SK-N-MC (cell line): ENCODE measurements at places on chromosomes 6 and 20.

DNA sequence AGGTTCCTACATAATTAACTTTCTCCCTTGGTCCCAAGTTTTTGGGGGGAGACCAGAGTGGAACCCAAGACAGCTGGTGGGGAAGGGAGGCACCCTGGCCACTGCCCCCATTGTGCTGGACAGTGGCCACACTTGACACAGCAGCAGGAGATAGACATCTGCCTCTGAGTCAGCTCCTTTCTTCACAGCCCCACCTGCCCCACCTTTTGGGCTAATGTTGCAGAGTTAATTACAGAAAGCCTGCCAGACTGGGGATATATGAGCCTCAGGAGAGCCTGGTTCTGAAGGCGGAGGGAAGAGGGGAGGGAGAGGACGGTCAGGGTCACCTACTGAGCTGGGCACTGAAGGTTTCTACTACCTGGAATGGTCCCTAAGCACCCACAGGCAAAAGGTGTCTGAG is 50.6 kb downstream of the MAFB start:
- DNase-seq: no peak

DNA sequence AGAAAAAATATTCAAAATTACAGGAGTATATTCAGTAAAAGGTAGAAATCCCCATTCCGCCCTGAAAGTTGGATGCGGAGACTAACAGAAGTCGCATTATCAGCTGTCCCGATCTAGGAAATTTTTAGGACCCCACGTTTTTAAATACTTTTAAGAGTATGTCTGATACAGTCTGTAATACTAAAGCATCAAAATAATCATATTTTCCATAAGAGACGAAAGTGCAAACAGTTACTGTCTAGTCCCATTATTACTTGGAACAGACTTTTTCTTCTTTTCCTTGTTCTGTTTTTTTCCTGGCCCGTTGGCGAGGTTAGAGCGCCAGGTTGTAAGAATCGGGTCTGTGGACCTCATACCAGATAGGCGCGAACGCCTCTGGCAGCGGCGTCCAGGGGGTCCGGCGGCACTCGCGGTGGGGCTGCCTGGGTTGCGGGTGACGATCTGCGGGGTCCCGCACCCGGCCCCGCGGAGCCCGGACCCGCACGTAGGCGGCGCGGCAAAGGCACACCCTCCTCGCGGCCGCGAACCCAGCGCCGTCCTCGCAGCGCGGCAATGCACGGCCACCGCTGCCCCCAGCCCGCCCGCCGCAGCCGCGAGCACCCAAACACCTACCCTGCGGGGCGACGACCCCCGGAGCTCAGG is 460 bp downstream of the PLAGL1 start:
- no peak for DNase-seq

DNA sequence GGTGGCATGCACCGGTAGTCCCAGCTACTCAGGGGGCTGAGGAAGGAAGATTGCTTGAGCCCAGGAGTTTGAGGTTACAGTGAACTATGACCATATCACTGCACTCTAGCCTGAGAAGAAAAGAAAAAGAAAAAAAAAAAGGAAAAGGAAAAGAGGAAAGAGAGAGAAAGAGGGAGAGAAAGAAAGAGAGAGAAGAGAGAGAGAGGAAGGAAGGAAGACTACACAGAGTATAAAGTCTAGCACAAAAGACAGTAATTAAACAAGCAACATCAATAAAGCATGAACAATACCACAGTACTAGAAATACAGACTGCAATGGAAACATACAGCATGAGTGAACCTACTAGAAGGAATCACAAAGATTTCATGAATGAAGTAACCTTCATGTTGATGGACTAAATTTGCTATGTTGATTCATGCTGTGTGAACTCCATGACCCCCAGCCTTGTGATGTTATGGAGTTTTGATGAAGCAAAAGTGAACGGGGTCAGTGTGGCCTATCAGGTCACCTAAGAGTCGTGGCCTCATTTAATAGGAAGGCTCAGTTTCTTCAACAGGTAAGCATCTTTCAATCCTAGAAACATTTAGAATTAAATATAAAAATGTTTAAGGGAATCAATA is 57.6 kb downstream of the NUDT3 start:
- no peak for DNase-seq

GRCh38 chr20:37907677-37908401 is 4.9 kb downstream of the VSTM2L start:
- no peak for DNase-seq

DNA sequence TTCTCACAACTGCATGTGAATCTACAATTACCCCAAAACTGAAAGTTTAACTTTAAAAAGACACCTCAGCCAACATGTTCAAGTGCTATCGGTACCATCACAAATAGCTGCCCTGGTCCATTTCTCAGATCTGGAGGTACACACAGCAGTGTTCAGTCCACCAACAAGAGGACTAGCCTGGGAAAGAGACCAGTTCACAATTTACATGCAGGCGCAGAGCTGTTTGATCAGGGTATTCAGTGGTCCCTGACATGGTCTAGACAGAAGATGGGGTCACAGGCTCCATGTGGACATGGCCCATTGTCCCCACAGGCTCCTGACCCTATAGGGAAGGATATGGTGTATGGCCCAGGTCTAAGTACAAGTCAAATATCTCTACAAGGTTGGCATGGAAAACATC is 15.6 kb upstream of the TGM6 start:
- no peak for DNase-seq

DNA sequence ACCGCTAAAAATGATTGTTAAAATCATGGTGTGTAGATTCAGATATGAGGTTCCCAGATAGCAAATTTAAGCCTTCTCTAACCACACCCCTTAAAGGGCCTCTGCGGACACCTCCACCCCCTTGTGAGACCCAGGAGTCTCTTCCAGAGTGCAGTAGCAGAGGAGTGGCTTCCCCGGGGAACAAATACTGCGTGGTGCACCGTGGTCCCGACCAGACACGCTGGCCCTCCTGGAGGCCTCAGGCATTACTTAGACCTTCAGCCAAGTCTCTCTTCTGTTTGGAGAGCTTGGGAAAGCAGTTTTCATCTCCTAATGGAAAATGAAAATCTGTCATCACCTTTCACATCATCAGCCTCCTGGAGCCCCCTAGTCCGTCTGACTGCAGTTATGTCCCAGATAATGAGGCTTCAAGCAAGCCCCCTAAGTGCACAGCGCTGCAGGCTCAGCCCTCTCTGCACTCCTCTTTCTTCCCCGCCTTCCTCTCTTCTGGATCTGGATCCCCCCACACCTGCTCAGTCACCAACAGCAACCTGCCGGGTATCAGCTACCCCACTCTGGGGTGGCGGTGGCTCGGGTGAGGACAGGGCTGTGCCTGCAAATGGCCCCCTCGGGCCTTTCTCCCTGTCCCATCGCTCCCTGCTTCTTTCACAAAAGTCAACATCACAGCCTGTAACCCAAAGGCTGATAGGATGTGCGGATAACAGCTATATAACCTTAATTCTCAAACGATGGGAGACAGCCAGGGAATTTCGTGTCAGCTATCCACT is 58.8 kb upstream of the TAGAP start:
- DNase-seq: no peak

- no peak for DNase-seq
Observed at GRCh38 chr6:150576651-150577226, 22.9 kb upstream of the PLEKHG1 start.

DNA sequence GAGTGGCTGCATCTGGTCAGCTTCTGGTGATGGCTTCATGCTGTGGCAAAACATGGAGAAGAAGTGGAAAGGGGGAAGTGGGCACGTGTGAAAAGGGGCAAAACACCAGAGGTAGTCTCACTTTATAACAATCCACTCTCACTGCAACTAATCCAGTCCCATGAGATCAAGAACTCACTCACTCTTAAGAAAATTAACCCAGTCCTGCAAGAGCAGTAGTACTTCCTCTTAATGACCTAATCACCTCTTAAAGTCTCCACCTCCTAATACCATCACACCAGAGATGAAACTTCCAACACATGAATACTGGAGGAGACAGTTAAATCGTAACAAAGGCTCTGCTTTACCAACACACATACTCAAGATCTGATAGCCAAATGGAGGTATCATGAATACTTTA is 152.6 kb downstream of the THEMIS start:
- DNase-seq: no peak

- DNase-seq: no peak
Observed at GRCh38 chr20:35284992-35285805, 627 bp upstream of the EIF6 start.

- no peak for DNase-seq
Observed at GRCh38 chr6:136923116-136923953, 1.2 kb downstream of the SLC35D3 start.

- no peak for DNase-seq
Observed at GRCh38 chr20:2164966-2165365, 63.3 kb downstream of the STK35 start.

DNA sequence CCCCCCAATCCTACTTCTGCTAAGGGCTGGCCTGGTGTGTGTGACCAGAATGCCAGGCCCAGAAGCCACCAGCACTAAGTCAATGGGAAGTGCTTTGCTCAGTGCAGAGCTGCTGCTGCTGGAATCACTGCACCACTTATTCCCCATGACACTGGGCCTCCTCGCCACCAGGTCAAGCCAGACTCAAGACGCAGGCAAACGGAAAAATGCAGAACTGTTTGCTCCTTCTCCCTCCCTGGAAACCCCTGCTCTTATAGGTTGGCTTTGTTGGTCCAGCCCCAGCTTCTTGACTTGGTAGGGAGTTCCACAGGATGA is 121.9 kb downstream of the PHACTR3 start:
- DNase-seq: no peak

DNA sequence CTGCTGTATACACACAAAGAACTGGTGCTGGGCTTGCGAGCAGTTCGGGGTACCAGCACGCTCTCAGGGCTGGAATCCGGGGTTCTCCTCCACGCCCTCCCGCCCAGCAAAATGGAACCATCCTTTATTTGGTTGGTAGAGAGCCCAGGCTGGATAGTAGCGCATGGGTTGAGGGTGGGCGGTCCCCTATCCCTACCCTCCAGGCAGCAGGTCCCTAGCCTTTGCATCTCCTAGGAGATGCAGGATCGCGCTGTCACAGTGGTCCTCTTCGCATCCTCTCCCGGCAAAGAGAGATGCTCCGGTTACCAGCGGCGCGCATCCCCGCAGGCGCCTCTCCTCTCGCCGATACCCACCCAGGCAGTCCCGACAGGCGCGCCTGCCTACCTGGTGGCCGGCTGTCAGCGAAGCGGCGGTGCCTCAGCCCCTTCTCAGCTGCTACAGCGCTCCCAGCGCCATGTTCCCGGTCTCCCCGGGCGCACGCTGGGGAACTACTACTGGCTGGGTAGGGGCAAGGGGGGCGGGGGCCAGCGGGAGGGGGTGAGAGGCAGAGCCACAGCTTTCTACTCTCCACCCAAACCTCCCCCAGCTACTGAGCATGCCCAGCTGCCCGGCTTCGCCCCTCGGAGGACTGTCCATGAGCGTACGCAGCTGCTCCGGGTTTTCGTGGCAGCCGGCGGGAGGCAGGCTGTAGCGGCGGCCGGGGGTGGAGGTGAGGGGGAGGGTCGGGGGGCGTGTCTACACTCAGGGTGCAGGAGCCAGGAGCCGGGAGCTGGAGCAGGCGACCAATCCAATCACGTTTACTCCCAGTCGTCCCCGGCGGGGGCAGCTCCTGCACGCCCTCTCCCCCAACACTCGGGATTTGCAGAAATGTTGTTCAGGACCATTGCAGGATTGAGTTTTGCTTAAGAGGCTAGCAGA is at the start of gene PAK5:
Gene PAK5 (minus strand): TSS at position 699 of the 918 bp plus-strand sequence. CDS start 194,748 bp downstream, outside the sequence.
- no peak for DNase-seq

DNA sequence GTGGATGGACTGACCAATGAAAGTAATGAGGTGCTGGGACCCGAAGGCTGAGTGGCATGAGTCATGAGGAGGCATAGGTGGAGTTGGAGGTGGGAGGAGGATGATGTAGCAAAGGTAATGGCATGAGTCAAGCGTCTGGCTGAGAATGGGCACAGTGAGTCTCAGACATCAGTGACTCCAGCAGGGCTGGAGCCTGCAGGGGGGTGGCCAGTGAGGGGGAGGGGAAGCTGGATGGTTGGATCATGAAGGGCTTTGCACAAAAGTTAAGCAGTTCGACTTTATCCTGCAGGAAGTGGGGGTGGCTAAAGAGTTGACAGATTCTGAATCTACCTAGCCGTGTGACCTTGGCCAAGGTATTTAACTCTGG is 99.0 kb upstream of the IYD start:
- DNase-seq: no peak

GRCh38 chr6:143673669-143674068 is 4.1 kb upstream of the PHACTR2 start:
- no peak for DNase-seq

DNA sequence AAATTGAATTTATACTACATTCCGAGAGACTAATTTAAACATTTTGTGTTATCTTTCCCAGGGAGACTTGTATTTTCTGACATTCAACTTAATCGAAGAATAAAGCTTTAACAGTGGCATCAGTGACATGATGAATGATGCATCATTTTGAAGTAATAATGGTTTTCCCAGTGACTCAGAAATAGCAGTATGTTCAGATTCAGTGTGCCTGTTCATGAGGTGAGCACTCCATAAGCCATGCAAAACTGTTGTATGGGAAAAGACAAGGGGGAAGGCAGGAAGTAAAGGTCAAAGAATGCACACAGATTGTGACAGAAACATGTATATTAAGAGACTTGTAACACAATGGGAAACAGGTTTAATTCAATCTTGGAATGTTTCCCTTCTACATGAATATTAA is 1348.2 kb upstream of the GJE1 start:
- DNase-seq: no peak
